Pons (tissue), 1 donor: ENCODE measurements at places on chromosomes 7 and 10.

DNA sequence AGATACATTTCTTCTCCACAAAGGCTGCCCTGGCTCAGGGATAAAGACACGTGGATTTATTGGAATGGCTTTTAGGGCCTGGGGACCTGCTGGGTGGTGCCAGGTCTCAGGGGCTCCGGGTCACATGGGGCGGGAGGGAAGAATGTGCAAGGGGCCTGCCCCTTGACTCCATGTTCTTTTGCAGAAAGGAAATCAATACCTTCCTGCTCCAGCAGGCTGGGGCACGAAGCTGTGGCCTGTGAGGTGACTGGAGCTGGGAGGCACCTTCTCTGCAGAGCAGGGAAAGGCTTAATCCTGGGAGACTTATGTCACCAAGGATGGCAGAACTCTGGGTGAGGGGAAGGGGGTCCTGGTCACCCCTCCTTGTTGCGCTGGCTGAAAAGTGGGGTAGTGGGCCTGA, 42.3 kb upstream of the GNA12 start:
- DNase-seq: no peak

GRCh38 chr10:3500408-3500856, 284.6 kb downstream of the KLF6 start:
- peak; percentile 87 for DNase-seq

DNA sequence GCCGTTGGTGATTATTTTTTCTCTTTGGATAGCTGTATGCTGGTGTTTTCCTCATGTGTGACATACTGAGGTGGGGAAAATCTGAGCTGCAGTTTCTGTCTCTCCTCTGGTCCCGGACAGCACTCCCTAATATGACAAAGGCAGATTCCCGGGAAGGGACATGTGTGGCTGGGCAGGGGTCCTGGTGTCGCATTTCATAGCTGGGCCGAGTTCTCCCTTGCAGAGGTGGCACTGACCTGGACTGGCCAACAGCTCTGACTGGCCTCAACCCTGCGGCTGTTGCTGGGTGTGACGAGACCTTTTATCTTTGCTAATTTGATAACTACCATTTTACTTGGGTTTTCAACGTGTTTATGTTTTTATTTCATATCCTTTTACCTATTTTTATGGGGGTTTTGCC, 248.6 kb upstream of the TCERG1L start:
- DNase-seq: no peak

DNA sequence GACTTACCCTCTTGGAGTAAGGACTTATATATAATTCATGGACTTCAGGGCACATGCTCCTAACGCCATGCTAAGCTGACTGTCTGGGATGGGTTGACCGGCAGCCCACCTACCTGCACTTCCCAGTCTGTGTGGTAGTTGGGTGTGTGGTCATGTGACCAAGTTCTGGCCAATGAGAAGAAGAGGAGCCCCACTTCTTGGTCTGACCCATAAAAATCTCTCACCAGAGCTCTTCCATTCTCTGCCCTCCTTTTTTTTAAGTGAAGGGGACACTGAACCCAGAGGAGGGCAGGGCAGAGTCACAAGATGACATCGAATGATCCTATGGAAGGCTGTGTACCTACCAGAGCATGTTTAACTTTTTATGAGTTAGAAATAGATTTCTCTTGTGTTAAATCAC, 370.1 kb downstream of the FRMD4A start:
- DNase-seq: no peak

- DNase-seq: no peak
These were observed 247.3 kb downstream of the SUGCT start for GRCh38 chr7:40382145-40382544.

DNA sequence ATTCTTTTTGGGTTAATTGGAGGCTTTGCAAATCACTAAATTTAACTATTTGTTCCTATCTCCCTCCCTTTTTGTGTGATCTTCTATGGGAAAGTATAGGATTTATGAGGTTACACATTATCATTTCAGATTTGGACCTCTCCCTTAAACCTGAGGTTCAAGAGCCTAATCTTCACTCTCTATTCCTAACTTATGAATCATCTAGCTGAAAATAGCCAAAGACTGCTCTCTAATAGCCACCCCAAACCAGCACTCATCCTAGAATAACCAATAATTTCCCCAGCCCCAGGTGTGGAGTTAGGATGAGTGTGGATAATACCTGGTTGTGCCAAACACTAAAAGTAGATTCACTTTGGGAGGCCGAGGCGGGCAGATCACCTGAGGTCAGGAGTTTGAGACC, 499.2 kb downstream of the GFRA1 start:
- no peak for DNase-seq

GRCh38 chr7:16652888-16653287, 6.9 kb downstream of the BZW2 start:
- DNase-seq: no peak

DNA sequence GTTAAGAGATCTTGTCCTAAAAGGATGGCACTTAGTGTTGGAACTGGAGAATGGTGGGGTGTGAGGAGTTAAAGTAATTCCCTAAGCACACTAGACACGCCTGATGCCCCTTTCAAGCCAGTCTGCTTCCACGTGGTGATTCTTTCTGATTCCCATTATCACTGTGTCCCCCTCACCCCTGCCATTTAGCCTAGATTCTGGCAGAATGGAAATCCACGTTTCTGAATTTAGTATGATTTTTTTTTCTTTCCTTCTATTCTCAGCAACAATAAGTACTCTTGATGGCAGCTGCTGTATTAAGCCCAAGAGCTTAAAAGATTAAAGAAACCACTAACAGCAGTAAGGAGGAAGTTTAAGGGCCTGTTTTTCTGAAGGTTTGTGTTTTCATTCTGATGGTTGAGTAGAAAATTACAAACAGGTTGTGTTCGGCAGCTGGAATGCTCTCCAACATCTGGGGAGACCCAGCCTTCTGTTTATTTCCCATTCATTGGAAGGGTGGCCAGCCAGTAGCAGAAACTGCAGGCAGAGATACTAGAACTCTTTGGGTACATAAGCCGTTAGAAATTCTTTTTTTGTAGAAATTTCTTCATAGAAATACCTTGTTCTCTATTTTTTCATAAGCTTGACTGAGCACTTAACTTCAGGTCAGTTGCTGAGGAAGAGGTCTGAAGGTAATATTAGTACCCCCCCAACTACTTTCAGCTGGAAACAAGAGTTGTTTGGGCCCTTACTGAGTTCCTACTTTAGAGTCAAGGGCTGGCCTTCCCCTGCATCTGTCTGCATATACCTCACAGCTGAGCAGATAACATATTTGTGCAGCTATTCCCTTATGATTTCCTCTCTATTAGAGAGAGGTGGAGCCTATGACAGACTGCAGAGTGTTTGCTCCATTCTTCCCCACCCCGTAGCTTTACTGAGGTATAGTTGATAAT, 355.1 kb downstream of the AUTS2 start:
- DNase-seq: no peak

DNA sequence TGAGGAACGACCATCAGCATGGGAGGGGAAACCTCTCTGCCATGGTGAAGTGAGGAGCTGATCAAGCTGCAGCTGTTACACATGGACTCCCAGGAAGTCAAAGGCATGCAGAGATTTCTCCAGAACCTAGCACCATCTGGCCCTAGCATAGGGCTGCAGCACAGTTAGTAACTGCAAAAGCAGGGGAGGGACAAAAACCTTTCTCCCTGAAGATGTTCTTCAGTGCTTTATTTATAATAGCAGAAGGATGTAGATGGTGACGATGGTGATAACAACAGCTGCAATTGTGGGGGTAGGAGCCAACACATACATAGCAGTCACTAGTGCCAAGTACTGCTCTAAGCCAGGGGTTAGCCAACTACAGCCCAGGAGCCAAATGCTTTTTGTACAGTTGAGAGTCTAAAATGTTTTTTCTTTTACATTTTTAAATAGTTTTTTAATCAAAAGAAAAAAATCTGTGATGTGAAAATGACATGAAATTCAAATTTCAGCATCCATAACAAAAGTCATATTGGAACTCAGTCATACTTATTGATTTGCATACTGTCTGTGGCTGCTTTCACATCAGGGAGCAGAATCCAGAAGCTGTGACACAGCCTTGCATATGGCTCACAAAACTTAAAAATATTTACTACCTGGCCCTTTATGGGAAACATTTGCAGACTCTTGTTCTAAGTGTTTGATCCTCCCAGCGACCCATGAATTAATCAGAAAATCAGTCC, 299.5 kb downstream of the ELMO1 start:
- DNase-seq: peak; percentile 45

GRCh38 chr7:103630318-103630717, 184.3 kb upstream of the SLC26A5 start:
- DNase-seq: no peak

- no peak for DNase-seq
These were observed 64.3 kb downstream of the ELAPOR2 start for GRCh38 chr7:86995052-86995725.

DNA sequence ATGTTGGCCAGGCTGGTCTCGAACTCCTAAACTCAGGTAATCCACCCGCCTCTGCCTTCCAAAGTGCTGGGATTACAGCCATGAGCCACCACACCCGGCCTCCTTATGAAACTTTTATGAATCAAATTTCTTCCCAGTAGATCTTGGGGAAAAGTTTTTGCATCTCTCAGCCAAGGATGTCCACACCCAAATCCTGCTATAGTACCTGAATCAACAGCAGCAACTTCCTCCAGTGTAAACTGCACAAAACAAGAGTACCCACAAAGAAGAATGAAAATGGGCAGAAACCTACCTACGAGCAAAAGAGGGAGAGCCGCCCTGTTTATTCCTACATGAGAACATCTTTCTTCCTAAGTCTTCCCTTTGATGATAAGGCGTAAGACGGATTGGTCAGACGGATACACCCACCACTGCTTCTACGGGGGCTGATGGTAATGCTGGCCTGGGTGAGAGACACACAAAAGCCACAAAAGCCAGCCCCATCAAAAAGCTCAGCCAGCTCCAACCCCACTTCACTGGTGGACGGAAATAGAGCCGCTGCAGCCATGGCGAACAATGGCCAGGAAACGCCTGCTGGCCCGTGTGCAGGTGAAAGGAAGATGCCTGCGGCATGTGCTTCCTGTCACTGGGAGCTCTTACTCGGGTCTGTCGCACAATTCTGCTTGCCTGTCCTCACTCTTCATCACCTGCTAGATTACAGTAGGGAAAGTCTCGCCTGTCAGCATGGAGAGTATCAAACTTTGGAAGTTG, 10.4 kb downstream of the JCAD start:
- no peak for DNase-seq

- DNase-seq: no peak
These were observed 13.7 kb downstream of the CPED1 start for GRCh38 chr7:121002048-121002756.

- no peak for DNase-seq
These were observed 14.0 kb upstream of the INSIG1 start for GRCh38 chr7:155283565-155284194.

DNA sequence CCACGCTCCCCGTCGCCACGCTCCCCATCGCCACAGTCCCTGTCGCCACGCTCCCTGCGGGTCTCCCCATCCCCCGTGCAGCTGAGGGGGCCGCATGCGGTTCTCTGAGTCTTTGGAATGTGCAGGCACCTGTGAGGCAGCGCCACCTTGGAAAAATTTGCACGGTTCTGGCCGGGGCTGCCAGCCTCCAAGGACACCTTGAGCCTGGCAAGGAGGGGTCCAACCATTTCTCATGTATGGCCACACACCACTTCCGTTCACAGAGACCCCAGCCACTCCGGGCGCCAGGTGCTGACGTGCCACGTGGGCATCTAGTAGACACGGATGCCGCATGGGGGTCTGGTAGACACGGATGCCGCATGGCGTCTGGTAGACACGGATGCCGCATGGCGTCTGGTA, 70.5 kb upstream of the ADGRA1 start:
- no peak for DNase-seq

- no peak for DNase-seq
These were observed 34.8 kb upstream of the TNPO3 start for GRCh38 chr7:129089521-129090212.

DNA sequence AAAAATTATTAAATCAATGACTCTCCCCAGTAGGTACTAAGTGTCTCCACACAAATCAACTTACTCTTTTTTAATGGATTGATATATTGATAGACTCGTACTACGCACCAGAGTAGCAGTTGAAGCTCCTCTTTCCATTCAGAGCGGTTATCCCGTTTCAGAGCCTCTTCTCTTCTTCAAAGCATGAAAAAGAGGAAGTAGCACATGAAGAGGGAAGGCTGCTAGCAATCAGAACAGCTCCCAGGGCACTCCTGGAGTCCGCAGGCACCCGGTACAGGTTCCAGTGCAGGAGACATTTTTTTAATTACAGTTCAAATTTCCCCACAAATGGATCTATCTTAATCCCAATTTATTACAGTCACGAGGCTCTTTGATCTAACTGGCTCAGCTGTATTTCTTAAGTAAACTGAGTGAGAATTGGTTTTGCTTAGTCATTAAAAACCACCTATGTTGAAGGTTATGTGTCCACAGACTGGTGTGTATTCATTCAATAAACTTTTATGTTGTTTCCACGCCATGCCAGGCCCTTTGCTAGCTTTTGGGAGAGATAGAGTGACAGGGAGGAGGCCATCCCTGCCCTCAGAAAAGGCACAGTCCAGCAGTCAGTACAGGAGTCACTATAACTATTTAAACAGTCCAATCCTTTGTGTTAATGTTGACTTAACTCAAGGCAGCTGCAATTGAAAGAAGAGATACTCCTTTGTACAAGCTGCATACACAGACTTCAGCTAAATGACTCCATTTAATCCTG, 32.1 kb upstream of the CALN1 start:
- DNase-seq: no peak

DNA sequence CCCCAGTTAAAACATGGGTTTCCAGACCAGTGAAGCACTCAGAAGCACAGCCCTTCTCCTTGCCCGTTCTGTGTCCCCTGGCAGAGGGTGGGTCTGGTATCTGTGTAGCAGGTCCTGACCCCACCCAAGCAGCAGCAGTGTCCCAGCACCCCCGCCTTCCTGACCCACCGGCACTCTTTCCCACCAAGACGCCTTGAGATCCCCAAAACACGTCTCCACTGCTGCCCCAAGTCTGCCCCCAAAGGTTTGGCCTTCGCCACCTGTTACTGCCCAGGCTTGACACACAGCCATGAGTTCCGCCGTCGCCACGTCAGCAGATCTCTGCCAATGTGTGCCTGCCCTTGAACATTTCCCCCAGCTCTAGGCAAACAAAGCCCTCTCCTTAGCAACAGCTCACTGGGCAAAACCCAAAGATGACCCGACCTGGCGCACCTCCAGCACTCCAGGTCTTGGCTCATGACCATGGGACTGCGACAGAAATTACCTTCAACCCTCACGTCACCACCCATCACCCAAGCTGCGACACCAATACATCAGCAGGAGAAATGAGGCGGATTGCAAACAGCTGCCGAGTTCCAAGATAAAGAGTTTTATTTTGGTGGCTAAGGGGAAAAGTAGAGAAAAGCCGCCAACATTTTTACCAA, 75.6 kb downstream of the CTBP2 start:
- DNase-seq: no peak

- DNase-seq: no peak
These were observed 22.2 kb downstream of the SLC37A3 start for GRCh38 chr7:140375892-140376730.

DNA sequence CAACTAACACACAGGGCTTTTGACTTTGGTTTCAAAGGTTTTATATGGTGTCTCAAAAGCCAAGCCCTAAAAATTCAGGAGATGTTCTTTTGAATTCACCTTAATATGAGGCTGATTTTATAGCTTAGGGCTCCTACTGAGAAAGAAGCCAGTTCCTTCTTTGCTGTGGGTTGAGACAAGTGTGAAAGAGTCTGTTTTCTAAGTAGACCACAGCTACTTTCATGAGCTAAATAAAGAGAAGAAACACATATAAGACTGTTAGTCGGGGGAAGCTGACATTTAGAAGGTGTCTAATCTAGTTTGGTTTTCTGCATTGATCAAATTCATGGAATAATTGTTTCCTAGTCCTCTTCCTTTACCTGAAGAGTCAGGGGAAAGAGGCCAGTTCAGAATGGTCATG, 332.1 kb upstream of the CELF2 start:
- DNase-seq: no peak

GRCh38 chr7:87226495-87226894, 7.0 kb upstream of the TMEM243 start:
- no peak for DNase-seq
